ENCODE measurements at places on chromosomes 1 and 21.

- no peak for DNase-seq
These were observed 1.4 kb downstream of the ZMYM4 start for GRCh38 chr1:35269989-35270289.

GRCh38 chr21:28334407-28334806 lies 658.3 kb downstream of the LTN1 start:
- no peak for DNase-seq

- DNase-seq = no peak
These were observed 88.5 kb upstream of the HMCN1 start for GRCh38 chr1:185645686-185646085.

DNA sequence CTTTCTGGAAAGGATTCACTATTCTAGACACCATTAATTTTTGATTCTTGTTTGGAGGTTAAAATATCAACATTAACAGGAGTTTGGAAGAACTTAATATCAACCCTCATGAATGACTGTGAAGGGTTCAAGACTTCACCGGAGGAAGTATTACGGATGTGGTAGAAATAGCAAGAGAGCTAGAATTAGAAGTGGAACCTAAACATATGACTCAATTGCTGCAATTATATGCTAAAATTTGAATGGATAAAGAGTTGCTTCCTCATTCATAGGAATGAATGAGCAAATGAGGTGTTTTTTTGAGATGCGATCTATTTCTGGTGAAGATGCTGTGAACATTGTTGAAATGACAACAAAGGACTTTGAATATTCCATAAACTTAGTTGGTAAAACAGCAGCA lies 77.9 kb upstream of the TNFSF4 start:
- no peak for DNase-seq

DNA sequence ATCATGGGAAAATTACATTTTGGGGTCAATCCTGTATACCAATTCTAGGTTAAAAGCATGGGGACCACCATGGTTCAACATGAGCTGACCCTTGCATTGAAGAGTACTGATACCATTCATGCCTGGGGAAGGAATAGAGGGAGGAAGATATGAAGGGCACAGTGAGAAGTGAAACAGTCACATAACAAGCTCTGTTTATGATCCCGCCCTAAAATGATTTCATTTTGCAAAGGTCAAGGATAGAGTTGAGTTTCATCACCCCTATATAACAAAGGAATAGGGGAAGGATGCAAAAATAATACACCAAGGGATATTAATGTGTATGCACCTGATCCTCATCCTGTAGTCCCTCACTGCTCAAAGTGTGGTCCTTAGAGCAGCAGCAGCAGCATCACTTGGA lies 2.5 kb upstream of the HLCS start:
- DNase-seq = no peak

- no peak for DNase-seq
These were observed 137.7 kb downstream of the RUNX1 start for GRCh38 chr21:34911360-34911759.

DNA sequence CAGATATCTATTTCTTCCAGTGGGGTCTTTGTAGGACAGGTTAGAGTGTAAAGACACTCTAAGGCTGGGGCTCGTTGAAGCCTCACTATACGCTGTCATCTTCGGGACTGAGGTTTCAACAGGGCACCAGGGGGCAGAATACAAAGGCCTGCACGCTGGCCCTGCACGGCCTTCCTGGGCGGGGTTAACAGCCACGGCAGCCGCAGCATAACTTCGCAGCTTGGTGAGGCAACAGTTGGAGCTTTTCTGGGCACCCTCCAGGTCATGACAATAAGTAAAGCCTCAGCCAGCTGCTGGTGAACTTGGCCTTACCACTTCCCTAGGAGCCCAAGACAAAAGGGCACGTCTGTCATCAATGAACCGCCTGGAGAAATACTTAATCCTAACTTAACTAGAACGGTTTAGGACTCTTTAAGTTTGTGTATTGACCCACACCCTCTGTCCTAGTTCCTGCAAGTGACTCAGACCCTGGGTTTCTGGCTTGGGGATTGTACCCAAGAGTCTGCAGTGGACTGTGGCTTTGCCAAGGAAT lies 2.3 kb upstream of the RUNX1 start:
- peak; percentile 56 for DNase-seq

DNA sequence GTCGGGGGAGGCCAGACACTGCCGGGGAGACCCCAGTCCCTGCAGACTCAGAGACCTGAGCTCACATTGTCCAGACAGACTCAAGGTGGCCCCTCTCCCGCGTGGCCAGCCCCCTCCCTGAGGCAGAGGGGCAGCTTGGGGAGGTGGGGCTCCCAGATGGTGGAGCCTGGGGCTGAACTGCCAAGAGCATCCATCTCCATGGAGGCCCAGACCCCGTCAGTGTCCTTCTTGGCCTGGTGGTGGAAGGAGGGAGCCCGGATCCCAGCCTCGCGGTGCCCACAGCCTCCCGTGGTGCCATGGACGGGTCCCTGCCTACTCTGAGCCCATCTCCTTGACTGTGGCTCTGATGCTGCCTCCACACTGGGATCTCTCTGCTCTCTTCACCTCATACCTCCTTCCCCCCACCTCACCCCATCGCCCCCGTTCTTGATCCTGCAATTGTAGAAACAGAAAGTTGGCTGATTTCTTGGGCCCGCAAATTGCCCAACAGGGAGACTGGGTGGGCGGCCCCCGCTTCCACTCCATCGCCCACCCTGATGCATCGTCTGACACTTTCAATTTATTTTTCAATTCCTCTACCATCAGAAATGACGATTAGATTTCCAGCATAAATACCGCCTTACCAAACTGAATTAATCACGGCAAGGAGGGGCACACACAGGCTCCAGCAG lies 348.9 kb downstream of the MATN1 start:
- no peak for DNase-seq

DNA sequence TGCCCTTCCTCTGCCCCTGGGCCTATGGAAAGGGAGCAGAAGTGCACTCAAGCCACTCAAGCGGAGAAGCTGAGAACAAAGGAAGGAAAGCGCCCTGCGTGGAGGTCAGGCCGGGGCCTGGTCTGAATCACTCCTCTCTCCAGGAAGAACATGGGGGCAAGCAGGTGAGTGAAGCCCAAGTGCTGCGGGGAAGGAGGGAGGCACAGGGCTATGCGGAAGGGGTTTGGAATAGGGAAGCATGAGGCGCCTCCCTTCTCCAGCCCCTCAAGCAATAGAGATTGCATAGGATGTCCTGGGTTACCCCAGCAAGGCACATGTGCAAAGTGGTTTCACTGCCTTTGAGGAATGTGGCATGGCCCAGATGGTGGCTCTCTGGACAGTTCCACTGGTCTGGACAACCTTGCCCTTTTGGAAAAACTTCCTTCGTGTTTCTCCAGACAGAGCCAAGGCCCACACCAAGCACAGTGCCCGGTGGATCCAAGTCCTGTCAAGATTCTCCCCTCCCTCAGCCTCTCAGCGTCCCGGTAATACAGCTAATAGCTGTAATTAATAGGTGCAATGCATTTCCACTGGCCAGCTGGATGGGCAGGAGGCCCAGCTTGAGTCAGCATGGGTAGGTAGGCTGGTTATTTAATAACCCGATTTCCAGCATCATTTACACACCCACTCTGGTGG lies 13.7 kb downstream of the BLACAT1 start:
- no peak for DNase-seq

DNA sequence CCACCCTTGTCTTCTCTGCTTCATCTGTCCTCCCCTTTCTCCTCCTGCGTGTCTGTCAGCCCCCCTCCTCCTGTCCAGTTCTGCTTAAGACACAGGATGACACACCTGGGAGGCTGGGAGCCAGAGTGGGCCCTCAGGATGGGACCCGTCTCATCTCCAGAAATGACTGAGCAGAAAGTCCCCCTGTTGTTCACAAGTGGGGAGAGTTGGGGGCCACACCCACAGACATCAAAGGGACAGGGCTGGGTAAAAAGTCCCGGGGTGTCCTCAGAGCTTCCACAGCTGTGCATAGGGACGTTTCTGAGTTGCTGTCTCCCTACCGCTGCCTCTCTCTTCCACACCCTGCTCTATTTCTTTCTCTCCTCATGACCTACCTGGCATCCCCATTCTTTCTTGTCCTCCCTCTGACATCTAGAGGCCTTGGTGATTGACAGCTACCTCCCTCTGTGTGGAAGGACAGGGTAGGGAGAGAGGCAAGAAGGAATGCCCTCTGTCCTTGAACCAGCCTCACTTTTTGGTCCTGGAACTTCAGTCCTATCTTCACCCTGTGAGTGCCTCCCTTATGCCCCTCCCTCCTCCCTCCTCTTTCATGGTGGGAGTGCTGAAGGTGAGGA lies 19.5 kb upstream of the SH2D2A start:
- DNase-seq = no peak

- DNase-seq = no peak
These were observed 18.7 kb downstream of the UQCRHL start for GRCh38 chr1:15788624-15789301.

GRCh38 chr1:22077728-22078127 lies 25.2 kb downstream of the CDC42 start:
- no peak for DNase-seq

DNA sequence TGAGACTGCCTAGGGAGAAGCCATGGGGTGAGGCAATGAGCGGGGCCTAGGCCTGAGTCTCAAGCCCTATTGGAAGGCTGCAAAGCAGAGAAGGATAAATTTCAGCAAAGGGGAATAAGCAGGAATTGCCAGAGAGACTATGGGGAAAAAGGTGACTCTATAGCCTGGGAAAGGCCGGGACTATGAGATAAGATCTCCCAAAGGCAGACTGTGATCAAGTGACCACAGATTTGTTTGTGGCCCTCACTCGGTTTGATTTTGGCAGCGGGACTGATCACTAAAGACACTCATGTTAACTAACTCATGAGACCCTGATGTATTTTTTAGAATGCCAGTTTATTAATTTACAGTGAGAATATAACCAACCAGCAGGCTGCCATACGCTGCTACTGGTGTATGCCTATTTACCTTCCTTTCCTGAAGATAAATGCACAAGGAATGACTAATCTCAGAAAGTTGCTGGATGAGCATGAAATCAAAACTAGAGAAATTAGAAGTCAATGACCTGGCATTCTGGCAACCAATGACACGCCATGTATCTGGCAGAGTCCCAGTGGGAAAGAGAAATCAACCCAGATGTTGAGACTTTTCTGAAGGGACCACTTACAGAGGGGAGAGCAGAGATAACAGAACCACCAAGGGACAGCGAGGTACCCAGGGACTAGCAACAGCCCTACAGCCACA lies 4.3 kb downstream of the HSF2BP start:
- no peak for DNase-seq

DNA sequence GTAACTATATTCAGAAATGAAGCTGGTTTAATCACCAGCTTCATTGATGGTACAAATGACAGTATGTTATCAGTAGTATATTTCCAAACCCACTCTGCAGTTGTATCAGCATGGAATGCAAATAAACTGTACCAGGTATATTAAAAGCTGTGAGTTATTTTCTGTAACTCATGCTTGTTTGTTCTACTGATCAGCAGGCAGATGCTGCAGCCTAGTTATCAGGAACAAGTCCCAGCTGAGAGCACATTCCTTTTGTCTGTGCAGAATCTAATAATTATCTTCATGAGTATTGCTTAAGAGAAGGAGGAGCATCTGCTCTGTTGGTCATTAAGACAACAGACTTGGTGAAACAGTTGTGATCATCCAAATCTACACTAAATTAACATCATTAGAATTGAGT lies 1331.1 kb downstream of the MRPL39 start:
- no peak for DNase-seq

GRCh38 chr21:16324630-16325029 lies 594.8 kb downstream of the USP25 start:
- DNase-seq = no peak

DNA sequence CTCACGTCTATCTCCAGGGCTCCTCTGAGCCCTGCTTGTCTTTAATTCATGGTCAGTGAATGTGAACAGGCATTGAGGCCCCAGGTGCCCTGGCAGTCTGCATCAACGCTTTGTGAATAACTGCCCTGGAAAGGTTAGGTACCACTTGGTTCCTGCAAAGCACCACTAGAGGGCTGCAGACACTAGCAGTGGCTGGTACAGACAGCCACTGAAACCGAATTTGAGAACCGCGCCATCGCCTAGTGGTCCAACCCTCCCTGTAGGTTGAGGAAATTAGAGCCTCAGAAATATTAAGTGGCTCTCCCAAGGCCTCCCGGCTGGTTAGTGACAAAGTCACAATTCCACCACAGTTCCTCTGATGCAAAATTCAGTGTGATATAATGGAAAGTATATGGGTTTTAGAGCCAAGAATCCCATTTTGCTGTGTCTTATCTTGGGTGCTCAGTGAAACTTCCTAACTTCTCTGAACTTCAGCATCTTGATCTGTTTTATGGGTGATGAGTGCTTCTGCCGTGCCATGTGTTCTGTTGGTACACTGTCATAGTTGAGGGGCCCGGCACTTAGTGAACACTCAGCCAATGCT lies 46.2 kb upstream of the BCL9 start:
- peak; percentile 53 for DNase-seq

- peak; percentile 41 for DNase-seq
These were observed at the start of gene TTC22 for GRCh38 chr1:54800899-54801759. TTC22 (minus strand) TSS chr1:54801323; CDS start chr1:54801163, 160 bp downstream.

DNA sequence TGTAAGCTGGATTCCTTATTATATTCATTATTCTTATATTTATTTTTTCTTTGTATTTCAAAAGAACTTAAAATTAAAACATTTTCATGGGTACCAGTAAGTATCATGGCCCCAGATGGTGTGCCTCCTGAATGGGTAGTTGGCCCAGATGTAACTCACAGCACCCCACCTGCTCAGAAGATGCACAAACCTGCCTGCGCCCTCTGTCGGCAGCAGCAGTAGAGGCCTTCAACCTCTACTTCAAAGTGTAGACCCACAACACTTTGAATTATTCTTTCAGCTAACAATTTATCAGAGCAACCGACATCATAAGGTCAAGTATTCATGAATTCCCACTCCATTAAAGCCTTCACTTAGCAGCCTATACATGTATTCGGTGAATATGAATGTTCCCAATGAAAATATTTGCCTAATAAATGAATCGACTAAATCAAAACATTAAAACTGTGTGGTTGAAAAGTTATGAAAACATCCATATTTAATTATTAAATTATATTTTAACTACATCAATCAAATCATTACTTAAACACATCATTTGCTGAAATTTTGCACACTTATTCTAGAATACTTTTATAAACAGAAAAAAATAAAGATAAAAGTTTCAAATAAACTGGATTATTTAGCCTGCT lies 25.4 kb downstream of the PIGM start:
- peak; percentile 61 for DNase-seq

DNA sequence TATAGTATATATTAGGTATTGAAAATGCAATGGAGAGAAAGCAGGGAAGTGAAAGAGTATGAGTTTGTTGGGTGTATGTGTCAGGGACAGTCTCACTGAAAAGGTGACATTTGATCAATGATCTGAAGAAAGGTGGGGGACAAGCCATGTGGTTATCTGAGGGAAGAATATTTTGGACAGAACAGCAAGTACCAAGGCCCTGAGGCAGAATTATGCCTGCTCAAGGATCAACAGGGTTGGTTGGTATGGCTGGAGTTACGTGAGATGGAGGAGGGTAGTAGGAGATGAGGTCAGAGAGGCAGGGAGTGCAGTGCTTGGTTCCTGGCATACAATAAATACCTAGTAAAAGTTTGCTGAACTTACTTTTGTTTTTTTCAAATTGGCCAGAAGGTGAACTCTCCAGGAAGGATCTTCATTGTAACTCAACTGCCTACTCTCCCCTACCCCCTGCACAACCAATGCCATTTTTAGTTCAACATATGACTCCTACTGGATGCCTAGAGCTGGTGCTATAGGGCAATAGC lies 1.8 kb downstream of the LAMTOR2 start:
- DNase-seq = no peak

All from progenitor cell of endocrine pancreas (in vitro differentiated cells).